GM10248 (cell line): ENCODE measurements at places on chromosomes 7 and 10.

DNA sequence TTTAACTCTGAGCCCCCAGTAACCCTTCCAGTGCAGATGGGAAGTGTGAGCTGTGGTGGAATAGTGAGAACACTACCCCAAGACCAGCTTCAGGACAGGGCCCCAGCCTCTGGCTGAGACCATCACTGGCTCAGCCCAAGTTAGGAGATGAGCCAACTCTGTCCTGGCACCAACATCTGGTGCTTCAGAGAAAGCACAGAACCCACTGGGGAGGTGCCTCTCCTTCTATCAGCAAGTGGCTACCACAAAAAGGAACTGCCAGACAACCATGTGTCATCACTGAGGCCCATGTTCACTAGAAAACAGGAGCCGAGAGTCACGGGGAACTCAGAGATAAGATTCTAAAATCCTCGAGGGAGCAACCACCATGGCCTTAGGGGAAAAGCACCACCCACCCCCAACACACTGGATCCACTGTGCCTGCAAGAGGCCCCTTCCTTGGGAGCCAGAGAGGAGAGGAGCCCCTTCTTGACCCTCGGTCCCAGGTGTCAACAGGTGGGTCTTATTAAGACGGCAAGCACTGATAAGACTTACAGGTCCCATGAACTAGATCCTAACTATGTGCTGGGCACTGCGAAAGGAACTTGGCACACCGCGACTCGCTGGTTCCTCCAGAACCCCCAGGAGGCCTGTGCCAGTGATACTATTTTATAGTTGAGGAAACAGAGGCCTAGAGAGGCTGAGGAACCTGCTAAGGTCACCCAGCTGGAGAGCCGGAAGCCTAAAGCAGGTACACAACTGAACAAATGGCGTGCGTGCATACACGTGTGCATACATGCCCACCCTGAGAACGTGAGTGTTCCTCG lies 102.7 kb downstream of the FAM53B start:
- DNase-seq, result peak; percentile 60

GRCh38 chr7:46948716-46949115 lies 633.2 kb downstream of the TNS3 start:
- DNase-seq, result no peak

- DNase-seq, result peak; percentile 81
Measured at GRCh38 chr10:117663750-117664149, 121.2 kb downstream of the EMX2 start.

- no peak for DNase-seq
Measured at GRCh38 chr7:22346383-22347107, 10.4 kb downstream of the RAPGEF5 start.

- DNase-seq, result no peak
Measured at GRCh38 chr10:103745341-103746247, 109.8 kb downstream of the SH3PXD2A start.

- DNase-seq, result no peak
Measured at GRCh38 chr7:42400211-42400772, 163.3 kb upstream of the GLI3 start.

GRCh38 chr10:1141701-1142100 lies 85.5 kb downstream of the WDR37 start:
- DNase-seq, result no peak

DNA sequence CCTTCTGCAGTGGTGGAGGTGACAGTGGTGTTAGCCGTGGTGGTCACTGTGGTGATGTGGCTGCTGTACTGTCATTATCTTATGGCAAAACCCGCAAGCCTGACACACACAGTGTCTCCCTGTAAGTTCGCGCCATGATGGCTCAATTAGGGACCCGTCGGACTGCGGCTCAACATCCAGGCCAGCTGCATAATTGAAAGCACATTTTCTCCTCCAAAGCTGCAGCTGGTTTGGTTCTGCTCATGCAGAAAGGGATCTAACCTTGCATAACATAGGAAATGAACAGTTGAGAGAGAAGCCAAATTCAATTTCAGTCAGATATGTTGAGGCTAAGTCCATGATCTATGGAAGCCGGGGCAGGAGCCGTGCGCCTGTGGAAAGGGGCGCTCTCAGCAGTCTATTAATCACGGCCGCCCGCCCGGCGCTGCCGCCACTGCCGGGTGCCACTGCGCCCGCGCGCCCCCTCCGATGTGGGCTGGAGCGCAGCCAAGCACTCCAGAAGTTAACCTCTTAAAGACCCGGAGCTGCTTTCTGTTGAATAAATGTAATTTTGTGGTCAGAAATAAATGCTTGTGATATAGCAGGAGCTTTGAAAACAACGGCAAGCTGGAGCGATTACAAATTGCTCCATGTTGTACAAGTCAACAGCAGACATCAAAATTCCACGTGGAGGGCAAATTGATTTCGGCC lies 227.7 kb downstream of the CUX1 start:
- no peak for DNase-seq

DNA sequence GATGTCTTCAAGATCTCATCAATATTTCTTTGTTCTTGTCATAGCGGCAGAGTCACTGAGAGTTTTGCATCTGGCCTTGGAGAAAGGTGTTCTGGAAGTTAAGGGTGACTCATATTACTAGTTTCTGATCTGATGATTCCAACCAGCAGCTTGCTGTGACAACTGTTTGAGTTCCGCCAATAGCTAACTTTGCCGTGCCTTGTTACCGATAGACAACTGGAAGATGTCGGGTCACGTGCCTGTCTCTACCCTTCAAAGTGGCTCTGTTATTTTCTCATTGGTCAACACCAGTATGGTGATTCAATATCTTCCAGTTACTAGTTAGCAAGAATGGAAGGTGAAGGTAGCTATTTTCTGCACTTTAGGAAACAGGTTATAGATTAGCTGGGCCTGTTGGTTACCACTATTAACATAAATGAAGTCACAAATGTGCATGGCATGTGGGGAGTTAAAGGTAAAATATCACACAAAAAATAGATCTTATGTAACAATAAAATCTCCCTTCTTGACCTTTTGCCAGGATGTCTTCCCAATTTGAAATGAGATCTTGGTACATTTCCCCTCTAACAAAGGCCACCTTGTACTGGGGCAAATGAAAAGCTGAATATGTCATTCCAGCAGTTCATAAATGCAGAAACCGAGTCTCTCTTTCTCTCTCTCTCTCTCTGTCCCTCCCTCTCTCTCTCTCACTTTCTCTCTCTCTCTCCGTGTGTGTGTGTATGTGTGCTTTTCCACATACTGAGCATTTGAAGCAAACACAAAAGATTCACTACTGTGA lies 2.6 kb upstream of the MGAM2 start:
- DNase-seq, result no peak

DNA sequence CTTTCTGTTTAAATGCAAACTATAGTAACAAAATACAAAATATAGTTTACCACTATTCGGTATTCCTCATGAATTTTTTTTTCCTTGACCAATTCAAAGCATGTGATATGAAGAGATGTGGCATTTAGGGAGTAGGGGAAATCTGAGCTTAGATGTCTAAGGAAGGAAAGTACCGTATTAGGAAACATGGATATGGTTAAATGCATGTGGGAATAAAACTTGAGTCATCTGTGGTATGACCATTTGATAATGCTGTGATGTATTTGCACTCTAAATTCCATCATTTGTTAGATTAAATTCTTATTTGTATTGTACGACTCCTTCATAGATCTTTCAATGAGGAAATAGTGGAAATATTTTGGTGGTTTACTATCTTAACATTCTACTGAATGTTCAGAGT lies 19.7 kb downstream of the AHR start:
- DNase-seq, result no peak

DNA sequence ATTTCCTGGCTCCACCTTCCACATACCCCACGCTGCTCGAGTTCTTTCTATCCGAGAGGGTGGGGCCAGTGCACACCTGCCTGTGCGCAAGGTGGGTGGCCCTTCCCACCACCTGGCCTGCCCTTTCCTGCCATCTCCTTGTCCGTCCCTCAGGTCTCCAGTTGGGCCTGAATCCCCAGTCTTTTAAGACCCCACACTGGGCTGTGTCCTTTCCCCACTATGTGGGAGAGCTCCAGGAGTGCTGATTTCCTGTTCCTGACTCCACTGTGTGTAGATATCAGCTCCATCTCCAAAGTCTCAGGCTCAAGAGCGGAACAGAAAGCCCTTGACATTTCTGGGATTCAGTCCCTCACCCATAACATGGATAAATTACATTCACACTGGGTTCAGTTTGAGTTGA lies 20.1 kb downstream of the LHPP start:
- no peak for DNase-seq

DNA sequence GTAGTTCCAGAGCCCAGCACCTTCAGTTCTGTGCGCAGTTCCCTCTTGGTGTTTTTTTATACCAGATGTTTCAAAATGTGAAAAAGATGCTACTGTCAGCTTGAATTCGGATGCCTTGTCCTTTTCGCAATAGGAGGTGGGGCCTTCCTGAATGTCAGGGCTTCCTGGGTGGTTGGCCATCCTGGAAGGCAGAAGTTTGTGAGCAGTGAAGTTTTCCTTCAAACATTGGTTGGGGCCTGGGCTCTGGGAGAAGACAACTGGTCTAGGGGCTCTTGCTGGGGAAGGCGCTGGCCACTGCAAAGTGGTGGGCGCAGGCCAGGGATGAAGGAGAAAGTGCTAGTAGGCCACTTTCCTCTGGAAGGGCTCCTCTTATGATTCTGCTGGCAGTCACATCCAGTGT lies 56.8 kb upstream of the JAZF1 start:
- DNase-seq, result no peak

GRCh38 chr7:44148166-44148565 lies 7.0 kb upstream of the MYL7 start:
- no peak for DNase-seq

DNA sequence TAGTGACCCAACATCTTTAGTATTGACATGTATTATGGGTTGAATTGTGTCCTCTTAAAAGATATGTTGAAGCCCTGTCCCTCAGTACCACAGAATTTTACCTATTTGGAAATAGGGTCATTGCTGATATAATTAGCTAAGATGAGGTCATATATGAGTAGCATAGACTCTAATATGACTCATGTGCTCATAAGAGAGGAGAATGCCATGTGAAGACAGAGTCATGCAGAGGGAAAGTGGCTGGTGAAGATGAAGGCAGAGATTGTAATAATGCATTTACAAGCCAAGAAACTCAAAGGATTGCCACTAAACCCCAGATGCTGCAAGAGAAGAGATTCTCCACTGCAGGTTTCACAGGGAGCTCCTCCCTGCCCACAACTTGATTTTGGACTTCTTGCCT lies 496.4 kb downstream of the KIF20B start:
- no peak for DNase-seq

- DNase-seq, result no peak
Measured at GRCh38 chr10:118497227-118497626, 98.2 kb downstream of the PRLHR start.

- peak; percentile 64 for DNase-seq
Measured at GRCh38 chr7:130733931-130734814, at the start of gene KLF14. Gene KLF14, minus strand, starts transcription at chr7:130734207. Its CDS starts 174 bp downstream, at chr7:130734033.
